ENCODE measurements at places on chromosomes 5 and 9.

GRCh38 chr5:78320401-78320800, 25.9 kb upstream of the AP3B1 start:
- no peak for DNase-seq

DNA sequence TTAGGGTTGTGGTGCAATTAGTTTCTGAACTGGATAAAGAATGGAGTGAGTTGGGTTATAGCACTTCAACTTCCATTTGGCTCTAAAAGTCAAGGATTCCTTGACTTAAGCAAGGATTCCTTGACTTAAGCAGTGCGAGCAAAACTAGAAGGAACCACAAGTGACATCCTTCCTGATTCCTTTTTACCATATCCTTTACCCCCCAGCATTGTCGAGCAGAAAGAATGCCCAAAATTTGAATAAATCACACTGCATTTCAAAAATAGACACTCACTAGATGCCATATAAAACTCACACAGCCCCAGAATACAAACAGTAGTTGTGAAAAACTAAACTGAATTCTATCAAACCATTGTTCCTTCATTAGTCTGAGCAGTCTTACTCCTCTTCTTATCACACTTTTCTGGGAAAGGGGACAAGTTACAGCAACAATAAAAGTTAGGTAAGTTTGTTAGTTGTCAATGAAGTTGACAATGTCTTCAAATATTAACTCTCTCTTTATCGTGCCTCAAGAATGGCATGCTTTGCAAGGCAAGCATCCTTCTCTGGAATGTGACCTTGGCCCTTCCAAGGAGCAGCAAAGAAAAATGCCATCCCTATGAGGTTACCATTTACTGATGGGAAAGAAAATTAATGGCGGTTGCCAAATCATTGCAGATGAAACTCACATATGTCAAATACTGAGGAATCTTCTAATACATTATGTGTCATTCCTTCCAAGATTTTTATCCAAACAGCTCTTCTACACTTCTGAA, 273.3 kb upstream of the ANKRD55 start:
- DNase-seq: no peak

GRCh38 chr9:95368377-95369160, 51.1 kb upstream of the FANCC start:
- DNase-seq: no peak

GRCh38 chr5:65125591-65126541, 355.9 kb downstream of the ADAMTS6 start:
- DNase-seq: no peak

- DNase-seq: no peak
Measured at GRCh38 chr5:23445573-23445972, 61.8 kb upstream of the PRDM9 start.

DNA sequence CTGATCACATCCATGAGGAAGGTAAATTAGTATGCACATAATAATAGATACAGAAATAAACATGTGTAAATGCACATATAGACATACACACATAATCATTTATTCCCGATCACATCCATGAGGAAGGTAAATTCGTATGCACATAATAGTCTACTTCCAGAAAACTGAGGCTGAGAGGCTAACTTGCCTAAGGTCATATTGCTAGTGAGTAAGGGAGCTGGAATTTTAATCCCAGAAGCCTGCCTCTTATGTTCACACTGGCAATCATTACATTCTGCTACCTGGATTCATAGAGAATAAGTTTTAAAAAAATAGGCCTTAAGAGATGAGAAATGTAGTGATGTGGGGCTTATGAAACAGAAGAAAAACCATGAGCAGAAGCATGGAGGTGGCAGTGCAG, 716.3 kb downstream of the BRINP1 start:
- DNase-seq: no peak

DNA sequence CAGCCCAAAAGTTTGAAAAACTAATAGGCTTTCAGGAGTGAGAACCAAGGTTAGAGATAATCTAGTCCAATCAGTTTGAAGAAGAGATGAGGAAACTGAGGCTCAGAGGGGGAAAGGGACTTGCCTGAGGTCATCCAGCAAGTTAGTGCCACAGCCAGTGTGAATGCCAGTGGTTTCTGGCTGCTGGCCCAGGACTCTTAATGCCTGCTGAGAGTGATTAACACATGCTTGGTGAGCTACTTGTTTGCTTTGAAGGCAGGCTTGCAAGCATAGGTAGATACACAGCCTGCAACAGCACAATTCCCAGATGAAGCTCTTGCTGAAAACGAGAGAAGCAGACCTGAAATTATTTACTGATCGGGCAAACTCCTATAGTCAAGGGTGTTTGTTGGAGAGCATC, 591.6 kb upstream of the SGCD start:
- DNase-seq: no peak

GRCh38 chr9:20698782-20699181, 14.7 kb downstream of the FOCAD start:
- DNase-seq: no peak

GRCh38 chr9:95822583-95823431, 52.7 kb upstream of the ERCC6L2 start:
- no peak for DNase-seq

- DNase-seq: no peak
Measured at GRCh38 chr9:136533775-136534157, 12.1 kb downstream of the NOTCH1 start.

- DNase-seq: no peak
Measured at GRCh38 chr9:117772960-117773359, 68.8 kb downstream of the TLR4 start.

DNA sequence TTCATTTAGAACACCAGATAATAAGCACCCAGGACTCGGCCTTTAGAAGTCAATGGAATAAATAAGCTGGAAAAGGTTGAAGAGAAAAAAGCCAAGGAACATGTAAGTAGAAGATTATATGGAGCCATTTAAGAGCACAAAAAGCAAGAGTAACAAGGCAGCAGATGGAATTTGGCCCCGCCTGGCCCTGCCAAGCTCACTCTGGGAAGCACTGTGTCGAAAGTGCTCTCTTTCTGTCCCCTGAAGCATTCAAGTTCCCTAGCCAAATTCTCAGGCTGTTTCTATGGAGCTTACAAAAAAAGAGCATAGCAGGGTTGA, 73.0 kb upstream of the GPR151 start:
- DNase-seq: no peak

GRCh38 chr9:96135753-96136290, 166.2 kb downstream of the HSD17B3 start:
- no peak for DNase-seq

DNA sequence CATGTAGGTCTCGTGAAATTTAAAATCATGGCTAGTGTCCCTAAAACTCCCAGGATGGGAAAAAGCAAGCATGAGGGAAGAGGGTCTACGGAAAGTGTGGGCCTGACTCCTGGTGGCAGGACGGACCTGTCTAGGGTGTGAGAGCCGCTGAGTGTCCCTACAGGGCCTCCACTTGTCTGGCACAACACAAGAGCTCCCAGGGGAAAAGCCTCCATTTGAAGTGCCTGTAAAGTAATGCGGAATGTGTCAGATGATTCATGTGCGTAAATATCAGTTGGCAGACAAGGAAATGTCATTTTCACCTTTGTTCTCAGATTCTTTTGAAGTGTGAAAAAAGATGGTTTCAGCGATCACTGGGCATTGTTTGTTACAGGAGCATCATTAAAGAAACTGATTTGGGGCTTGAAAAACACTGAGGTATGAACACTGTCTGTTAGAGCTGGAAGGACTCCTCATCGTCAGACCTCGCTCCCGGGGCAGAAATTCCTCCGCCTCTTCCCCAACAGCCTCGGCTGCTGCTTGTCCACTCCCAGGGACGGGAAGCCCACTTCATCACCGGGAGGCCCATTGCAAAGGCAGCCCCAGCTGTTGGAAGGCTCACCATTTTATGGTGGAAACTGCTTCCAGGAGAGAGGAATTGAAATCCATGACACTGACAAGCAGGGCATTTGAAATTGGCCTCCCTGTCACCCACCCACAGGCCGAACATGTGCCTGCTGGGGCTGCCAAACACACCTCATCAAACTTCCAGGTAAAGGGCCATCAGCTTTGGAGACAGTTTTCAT, 240.8 kb downstream of the FSTL4 start:
- DNase-seq: no peak

DNA sequence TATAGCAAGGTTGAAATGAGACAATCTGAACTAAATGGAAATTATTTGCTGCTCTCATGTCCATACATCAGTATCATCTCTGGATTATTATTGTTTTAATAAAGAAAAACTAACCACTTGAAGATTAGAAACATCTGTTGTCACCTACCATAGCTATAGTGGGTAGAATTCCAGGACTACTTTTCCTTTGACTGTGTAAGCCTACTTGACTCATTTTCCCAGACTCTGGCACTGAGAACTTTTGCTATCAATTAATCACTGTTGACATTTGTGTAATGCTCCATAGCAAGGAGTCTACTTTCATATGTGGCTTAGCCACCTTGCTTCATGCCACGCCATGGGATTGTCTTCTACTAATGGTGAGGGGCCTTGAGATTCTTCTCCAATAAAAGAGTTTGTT, 59.9 kb upstream of the ARRDC3 start:
- no peak for DNase-seq

DNA sequence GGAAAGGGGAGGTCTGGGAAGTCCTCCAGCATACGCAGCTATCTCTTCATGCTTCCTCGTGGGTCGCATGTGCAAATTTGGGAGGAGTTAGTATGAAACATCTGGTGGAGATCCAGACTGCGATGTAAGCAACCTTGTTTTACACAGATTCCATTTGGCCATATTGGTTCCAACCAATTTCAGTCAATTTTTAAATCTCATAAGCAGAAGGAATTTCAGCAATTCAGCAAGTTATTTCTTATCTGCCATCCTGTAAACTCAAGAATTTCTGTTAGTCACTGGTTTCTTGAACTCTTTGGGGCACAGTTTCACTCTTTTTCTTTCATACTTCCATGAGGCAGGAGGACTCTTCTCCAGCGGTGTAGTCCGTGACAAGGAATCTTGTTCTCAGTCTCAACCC, 130.4 kb upstream of the CLINT1 start:
- no peak for DNase-seq

DNA sequence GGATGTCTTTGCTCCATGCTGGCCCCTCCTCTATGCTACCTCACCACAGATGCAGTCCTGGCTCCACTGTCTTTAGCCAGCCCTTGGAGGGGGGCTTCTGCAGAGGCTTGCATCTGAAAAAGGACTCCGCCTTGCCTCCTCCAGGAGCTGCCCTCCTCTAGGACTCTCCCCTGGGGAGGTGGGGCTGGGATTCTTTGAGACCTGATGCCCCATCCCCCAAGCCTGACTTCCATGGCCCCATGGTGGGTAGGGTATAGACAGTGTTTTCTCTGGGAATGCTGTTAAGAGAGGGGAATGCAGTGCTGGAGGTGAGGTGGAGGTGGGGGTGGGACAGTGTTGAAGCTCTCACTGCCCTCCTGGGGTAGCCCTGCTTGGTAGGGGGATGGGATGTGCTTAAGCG, 14.3 kb downstream of the JADE2 start:
- DNase-seq: no peak

DNA sequence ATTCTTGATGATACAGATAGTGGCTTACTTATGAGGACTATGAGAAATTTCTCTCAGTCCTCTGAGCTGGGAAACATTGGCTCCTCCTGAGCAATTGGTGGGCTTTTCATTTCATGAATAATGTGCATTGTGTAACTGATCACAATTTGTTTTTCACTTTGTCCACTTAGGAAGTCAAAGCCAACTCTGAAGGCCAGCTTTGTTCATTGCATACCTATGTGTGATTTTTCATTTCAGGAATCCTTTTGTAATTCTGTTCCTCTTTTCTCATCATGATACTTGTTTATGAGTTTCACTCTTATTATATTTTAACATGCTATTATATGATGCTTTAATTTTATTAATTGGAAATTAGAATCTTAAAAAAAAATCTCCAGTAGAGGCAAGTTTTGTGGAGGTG, 483.0 kb downstream of the EBF1 start:
- no peak for DNase-seq

DNA sequence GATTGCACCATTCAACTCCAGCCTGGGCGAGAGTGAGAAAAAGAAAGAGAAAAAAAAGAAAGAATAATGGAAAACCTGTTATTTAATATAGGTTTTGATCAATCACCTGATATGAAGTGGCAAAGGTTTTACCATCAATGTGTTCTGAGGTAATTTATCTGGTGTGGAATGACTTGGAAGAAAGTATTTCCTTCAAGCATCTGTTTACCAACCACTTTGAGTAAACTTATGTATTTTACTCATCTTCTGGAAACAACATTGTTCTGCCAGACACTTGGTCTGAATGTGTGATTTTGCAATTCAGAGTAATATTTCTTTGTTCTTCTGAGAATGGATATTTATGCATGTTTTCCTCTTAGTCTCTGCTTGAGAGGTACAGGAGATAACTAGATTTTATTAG, 24.3 kb downstream of the KIF2A start:
- DNase-seq: no peak

DNA sequence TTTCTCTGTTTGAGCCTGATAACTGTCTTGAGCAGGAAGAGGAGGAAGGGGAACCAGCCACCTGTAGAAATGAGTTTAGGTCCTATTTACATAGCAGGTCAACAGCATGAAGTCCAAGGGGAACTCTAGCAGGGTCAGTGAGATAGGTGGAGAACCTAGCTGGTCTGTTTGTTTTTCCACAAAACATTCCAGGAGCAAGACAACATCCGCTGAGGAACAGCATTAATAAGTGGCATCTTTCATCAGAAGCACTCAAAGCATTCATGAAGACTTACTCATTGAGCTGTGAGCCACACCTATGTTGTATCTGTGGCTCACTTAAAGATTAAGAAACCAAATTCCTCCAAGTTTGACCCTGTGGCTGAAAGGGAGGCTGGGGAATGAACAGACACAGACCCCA, 115.9 kb downstream of the ACTBL2 start:
- DNase-seq: no peak

DNA sequence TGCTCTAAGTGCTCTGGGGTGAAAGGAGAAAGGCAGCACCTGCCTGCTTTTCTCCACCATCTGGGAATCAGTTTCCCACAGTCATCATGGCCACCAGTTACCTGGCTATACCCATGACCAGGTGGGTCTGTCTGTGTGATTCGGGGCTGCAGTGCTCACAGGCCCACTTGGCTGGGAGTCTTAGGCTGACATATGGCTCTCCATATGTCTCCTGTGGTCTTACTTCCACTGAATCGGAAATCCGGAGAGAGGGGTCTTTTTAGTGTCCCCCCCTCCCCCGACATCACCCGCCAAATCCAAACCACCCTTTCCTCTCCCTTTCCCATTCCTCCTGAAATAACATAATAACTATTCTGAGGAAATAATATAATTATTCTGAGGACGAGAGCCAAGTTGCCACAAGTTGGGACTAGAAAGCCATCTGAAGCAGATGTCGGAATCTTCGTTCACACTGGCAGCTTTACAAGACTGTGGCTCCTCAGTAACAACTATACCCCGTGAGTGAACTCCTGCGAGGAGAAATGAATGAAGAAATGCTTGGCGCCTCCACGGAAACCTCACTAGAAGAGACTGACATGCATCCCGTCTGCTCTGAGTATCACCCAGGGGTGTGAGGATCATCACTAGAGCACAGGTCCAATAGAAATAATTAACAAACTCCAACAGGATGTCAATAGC, 143.4 kb downstream of the MYO10 start:
- no peak for DNase-seq

- DNase-seq: no peak
Measured at GRCh38 chr5:135171336-135171735, 137.3 kb upstream of the PITX1 start.

DNA sequence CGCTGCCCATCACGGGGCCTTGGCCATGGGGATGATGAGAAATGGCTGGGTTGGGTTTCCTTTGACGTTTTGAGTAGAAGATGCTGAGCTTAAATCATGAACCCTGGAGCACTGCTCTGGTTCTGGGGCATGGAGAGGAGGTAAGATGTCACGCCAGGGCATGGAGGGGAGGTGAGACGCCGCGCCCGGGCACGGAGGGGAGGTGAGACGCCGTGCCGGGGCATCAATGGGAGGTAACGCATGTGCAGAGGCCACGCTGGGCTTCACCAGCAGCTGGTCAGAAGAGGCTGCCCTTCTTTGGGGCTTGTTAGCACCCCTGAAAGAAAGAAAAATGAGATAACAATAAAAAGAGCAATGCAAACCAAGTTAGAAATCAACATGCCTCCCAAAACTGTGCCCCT, 322.5 kb upstream of the IRX4 start:
- DNase-seq: no peak

Measured in substantia nigra (tissue), 51 donors.